ENCODE measurements at places on chromosomes 1 and 21.

GRCh38 chr21:42535602-42536171, 22.0 kb downstream of the SLC37A1 start:
- no peak for DNase-seq

GRCh38 chr1:151472856-151473731, 13.8 kb upstream of the POGZ start:
- no peak for DNase-seq

- DNase-seq: no peak
Measured at GRCh38 chr1:175862408-175862807, 119.0 kb upstream of the TNR start.

GRCh38 chr1:2344121-2344681, 47.2 kb downstream of the MORN1 start:
- no peak for DNase-seq

DNA sequence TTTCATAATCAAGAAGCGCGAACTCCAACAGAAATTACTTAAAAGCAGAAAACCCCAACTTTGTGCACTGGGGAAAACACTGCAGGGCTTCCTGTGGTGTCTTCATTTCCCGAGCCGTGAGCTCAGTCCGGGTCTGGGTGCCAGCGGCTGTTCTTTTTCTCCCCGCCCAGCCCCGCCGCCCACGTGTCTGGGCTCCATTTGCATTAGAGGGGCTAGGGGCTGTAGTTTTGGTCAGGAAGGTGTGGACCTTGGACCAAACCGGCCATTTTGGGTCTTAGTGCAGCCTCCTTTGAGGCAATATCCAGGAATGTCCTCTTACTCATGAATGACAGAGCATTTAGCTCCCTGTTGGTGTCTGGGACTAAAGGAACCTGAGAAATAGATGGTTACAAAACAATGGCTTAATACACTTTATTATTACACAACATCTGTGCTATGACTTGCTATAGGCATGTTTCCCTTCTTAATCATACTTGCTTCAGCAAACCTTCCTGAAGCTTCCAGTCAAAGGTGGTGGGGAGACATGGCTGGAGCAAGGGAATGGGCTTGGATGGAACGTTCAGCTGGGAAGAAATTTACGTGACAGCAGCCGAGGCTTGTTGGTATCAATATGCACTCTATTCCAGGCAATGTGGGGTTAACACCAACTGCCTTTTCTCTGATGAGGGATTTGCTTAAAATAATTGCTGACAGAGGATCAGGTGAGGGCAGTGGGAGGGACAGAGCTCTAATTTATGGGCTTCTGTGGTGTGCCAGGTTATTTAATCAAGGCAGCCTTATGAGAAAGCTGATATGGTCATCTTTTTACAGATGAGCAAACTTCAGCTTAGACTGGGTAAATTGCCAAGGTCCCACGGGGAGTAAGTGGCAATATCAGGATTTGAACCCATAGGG, 1.1 kb downstream of the AGTRAP start:
- DNase-seq: no peak

- DNase-seq: no peak
Measured at GRCh38 chr1:21593231-21593630, 75.9 kb downstream of the RAP1GAP start.

- no peak for DNase-seq
Measured at GRCh38 chr1:248627971-248628844, 6.7 kb downstream of the OR2T11 start.

GRCh38 chr1:181021159-181021558, 1.5 kb downstream of the STX6 start:
- DNase-seq: no peak

DNA sequence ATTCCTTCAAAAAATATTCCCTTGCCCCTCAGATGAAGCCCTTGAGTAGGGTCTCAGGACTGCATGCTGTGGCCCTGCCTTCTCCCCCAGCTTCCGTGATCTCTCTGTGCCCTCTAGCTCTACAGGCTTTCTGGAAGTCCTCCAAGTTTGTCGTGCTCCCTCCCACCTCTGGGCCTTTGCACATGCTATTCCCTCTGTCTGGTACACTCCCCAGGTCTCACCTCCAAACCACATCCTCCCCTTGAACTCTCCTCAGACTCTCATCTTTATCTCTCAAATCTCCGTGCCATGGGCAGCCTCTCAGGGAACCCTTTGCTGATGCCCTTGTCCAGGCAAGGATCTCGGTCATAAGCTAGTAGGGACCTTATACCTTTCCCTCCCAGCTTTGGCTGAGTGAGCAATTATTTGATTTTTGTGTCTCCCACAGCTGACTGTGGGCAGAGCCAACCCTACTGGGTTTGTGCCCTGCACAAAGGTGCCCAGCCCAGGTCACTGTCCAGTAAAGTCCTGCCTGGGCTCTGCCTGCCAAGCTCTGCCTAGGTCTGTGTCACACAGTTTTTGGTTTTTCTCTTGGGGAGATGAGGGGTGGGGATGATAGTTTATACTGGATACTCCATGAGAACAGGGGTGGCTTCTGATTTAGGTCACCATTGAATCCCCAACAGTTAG, 188.1 kb downstream of the ZNF281 start:
- no peak for DNase-seq

DNA sequence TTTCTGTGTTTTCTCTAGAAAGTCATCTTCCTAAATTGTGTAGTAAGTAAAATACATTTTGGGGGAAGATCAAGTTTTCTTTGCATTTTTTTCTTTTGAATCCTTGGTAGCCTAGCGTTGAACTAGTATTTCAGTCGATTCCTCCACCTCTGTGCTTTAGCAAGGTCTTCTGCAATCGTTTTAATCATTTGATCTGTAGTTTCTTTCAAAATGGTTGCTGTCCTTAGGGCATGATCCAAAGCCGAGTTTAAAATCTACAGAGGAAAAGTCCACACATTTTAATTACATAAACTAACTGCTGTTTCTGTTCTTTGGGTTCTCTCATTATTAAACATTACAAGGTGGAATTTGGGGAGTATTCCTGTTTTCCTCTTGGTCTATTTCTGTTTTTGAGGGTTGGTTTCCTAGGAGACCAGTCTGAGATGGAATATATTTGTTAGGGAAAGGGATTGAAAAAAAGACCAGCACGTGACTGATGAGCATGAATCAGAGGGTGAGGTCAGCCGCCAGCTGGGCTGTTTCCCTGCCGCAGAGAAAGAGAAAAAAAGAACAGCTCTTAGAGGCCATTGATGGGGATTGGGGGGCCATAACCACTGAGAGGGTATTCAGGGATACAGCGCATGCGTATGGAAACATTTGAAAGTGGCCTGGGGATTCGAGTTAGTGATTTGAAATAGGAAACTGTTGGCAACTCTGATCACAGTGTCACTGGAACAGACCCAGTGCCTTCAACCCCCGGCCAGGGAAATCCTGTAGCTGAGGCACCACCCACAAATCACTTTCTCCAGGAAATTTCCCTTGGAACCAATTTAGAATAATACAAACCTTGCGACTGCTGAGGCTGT, 40.6 kb downstream of the AKNAD1 start:
- DNase-seq: no peak

GRCh38 chr1:56436912-56437417, 142.4 kb downstream of the PLPP3 start:
- no peak for DNase-seq

DNA sequence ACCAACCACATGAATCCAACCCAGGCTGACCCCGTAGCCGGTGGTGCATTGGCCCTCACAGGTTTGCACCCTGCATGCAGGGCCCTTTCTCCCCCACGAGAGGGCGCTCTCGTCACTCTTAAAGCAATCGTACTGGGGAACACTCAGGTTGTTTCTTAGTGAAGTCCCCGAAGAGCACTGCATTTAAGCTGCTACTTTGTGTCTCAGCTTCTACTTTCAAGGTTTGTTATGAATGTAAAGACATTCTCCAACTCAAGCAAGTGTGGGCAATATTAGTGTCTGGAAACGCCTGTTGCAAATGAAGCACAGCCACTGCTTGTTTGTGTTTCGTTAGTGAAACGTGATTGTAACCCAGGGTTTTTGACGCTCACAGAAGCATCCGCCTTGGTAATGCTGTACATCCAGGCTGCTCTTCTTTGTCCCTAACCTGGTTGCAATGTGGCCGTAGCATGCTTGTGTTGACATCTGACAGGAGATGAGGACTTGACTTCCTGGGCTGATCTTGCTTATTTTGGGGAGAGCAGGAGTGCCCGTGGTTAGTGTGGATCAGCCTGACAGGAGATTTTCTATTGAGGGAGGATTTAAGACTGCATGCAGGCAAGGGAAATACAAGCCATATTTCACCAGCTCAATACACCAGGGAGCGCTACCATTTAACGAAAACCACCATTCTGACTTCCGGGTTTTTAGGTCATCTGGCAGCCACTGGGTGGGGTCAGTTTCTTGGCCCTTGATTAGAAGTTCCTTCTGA, 79.8 kb downstream of the ST6GALNAC3 start:
- peak; percentile 60 for DNase-seq

- DNase-seq: no peak
Measured at GRCh38 chr1:229066591-229066990, 204.3 kb upstream of the RAB4A start.

GRCh38 chr21:33495743-33496142, 4.2 kb upstream of the DNAJC28 start:
- no peak for DNase-seq

DNA sequence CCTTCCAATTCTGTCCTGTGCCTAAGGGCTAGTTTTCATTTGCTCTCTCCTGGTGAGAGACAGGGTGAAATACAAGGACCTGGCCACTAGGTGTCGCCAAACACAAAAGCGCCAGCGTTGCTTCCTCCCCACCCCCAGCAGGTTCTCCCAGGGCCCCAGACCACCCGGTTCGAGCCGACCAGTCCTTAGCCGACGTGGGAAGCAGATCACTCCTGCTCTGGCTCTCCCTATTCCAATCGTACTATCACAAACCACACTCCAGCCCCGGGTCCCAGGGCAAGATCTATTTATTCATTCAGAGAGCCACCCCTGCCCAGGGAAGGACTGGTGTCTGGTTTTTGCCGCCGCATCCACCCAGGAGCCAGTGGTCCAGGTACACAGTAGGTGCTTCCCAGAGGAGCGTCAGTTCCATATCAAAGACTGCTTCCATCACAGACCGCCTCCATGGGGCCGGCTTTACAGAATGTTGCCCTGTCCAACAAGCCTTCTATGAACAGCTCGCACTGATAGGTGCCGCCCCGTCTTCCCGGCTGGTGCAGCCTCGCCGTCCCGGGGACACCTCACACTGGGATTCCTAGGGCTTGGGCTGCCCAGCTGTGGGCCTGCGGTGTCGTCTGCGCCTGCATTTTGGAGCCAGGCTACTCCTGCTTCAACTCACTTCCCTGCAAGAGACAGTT, 35.0 kb downstream of the CTNNBIP1 start:
- peak; percentile 53 for DNase-seq

GRCh38 chr1:6975331-6976043, 190.2 kb downstream of the CAMTA1 start:
- no peak for DNase-seq

- no peak for DNase-seq
Measured at GRCh38 chr21:31338908-31339368, 5.1 kb downstream of the TIAM1 start.

- no peak for DNase-seq
Measured at GRCh38 chr1:216670118-216670883, 52.9 kb downstream of the ESRRG start.

- peak; percentile 35 for DNase-seq
Measured at GRCh38 chr21:43362321-43362791, 64.6 kb downstream of the SIK1 start.

All from stimulated activated CD8-positive, alpha-beta memory T cell treated with anti-CD3 and anti-CD28 coated beads, Interleukin-7, amount 100 ng/mL, for 24 hours (primary cell).